ENCODE measurements at places on chromosomes 11 and 22.

DNA sequence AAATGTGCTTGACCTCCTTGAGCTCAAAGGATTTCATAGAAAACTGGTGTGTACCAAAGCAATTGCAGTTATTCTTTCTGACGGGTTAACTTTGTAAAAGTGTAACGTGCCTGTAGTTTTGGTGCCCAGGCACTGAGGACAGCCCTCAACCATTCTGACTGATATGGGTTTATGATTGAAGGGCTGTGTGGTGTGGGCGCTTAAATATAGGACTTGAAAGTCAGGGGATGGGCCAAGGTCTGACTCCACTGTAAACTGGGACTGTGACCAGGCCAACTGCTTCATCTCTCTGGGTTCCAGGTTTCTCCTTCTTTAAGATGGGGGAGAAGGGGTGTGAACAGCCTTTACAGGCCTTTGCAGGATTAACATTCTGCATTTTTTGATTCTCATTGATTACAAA, 191.1 kb upstream of the ARHGAP20 start:
- DNase-seq: no peak

DNA sequence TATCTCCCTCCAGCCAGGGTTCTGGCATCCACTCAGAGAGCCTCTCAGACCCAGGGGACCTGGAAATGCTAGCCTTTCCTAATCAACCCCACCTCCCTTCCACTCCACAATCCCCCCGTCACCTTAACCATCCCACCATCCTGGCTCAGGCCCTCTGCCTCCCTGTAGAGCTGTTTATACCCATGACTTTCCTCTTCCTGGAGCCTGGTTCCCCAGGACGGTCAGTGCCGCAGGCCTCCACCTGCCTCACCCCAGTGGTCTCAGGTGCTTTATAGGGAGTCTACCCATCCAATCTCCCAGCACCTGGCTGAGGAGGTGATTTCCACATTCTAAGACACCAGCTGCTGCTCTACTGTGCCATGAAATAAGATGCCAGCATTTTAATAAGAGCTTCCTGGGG, 1159.5 kb downstream of the TBC1D22A start:
- no peak for DNase-seq

DNA sequence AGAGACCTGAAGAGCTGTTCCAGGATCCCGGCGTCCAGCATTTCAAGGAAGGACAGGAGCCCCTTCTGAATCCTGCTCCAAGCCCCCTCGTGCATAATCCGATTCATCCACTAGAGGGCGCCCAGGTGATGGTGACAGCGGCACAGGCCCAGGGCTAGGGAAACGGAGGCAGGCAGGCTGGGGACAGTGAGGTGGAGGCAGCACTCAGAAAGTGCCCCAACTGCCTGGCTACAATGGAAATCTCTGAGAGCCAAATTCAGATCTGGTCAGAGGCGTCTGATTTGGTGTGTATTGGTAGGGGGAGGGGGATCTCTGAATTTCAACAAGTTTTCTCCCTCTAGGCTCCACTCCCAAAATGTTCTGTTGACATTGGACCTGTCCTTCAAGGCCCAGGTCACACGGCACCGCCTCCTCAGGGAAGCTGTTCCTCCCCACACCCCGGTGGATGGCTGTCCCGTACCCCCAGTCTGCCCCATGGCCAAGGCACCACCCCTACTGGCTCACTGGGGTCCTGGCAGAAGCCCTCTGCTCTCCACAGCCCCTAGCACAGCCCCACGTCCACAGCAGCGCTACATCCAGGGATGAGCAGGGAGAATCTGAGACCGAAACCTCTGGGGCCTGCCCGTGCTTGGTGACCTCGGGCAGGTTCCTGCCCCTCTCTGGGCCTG, 142.9 kb downstream of the CRYBB2 start:
- no peak for DNase-seq

- DNase-seq: no peak
Measured at GRCh38 chr11:76824083-76824939, 36.4 kb upstream of the ACER3 start.

DNA sequence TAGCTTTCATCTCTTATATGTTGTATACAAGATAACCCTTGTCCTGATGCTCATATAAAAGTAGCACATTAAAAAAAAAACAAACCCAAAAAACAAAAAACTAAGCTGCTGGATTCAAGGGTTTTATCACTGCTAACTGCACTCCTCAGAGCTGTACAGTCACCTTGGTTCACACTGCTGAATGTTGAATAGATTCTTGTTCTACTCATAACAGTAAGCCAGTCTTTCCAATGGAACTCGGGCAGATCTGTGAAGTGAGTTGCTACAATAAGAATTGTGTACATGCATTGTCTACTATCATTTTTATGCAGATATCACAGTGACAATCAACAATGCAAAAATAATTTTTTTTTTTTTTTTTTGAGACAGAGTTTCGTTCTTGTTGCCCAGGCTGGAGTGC, 4.7 kb downstream of the HARBI1 start:
- no peak for DNase-seq

- DNase-seq: no peak
Measured at GRCh38 chr11:124823512-124824376, 23.5 kb upstream of the MSANTD2 start.

DNA sequence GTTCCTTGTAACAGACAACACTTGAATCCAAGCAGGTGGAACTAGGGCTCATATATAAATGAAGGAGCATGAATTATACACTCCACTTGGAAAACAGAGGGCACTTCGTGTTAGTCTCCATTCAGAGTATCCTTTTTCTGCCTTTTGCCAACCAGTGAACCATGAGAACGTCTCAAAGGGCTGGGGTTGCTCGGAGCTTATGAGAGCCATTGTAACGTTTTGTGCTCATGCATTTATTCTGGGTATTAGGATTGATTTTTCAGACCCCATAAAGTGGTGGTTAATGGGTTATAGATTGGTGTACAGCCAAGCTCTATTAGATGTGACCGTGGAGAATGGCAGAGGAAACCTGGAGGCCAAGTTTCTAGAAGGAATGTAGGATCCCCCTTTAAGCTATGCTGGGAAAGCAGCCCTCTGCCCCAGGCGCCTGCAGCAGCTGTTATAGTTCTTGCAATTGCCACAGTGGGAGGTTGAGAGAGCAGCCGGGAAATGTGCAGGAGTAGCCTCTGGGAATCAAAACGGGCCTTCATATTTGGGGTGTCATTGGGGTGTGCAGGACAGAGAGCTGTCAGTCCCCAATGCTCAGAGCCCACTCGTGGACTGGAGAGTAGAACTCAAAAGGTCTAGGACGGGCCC, 54.6 kb upstream of the ASPHD2 start:
- DNase-seq: no peak

GRCh38 chr11:115284773-115285172, 219.4 kb downstream of the CADM1 start:
- no peak for DNase-seq

DNA sequence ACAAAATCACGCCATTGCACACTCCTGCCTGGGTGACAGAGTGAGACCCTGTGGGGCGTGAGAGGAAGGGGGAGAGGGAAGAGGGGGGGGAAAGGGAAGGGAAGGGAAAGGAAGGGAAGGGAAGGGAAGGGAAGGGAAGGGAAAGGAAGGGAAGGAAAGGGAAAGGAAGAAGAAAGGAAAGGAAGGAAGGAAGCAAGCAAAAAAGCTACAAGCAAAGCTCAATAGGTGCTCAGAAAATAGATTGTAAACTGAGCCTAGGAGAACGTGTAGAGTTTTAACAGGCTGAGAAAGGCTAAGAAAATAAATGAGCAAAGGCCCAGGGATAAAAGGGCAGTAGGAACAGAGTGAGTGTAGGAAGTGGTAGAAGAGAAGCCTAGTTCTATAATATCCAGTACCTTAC, 30.8 kb upstream of the GDPD4 start:
- no peak for DNase-seq

DNA sequence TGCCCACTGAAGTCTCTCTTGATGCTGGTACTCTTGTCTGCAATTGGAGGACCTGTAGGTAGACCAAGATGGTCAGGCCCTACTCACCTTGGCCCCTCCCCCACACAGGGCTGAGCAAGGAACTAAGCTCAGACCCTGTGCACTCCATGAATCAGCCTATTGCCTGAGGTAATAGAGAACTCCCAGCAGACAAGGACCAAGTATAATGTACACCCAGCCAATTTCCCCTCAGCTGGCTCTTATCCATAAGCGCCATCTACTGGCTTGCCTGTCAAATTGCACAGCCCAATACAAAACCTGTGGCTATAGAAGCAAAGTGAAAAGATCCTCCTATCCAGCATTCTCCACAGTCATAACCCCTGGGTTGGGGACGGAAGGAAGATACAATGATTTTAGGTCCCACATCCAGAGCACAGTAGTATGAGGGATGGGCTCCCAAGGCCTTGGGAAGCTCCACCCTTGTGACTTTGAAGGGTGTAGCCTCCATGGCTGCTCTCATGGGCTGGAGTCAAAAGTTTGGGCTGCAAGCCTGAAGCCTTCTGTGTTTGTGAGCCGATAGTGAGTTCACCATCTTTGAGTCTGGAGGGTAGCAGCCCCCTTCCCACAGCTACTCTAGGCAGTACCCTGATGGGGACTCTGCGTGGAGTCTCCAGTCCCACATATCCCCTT, 56.0 kb downstream of the GLYATL2 start:
- no peak for DNase-seq

GRCh38 chr22:30457981-30458380, 13.8 kb downstream of the SEC14L3 start:
- DNase-seq: no peak

DNA sequence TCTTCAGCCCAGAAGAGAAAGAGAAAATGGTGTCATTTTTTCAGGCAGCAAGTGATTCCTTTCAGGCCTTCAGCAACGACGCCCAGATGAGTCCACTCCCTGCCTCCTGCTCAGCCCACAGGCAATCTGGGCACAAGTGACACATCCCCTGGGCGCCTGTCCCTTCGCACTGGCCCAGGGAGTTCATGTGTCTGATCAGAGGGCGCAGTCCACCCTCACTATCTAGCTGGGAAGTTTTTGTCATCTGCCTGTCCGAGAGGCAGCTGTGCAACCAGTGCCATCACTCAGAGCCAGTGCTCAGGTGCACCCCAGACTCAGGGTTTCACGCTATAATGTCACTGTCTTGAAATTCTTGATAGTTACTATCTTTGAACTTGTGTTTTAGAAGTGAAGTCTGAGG, 1.4 kb upstream of the KCNQ1OT1 start:
- no peak for DNase-seq

DNA sequence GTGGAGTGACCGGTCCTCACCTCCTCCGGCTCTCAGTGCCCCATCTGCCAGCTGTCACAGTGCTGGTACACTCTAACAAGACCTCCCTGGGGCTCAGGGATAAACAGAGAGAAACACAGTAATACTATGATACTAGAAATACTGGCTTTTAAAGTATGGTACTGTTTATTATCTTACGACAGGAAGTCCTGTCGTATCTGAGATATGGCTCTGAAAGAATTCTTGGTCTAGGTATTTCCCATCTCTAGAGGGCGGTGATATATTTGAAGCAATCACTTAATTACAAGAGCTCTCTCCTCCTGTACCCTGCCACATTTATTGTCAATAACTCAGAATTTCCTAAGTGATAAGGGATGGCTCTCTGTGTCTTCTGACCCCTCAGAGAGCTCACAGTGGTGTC, 119.1 kb downstream of the RRM1 start:
- DNase-seq: no peak

- peak; percentile 53 for DNase-seq
Measured at GRCh38 chr11:47177229-47177845, 658 bp upstream of the ARFGAP2 start.

GRCh38 chr11:89405629-89406028, 85.5 kb downstream of the NOX4 start:
- no peak for DNase-seq

DNA sequence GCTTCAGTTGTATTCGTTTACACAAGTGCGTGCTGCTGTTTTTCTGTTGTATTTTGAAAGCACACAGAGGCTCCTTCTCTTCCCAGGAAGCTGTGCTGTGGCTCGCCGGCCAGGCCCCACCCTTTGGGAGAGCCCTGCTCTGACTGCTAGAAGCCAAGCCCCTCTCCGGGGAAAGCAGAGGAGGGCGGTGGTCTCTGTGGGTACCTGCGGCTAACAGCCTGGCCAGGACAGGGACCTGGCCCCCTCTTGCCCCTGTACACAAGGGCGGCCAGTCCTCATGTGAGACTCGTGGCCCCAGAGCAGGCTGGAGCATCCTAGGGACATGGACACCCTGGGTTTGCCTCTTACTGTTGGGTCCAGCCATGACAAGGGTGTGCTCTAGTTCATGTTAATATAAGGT, 14.8 kb downstream of the MOB2 start:
- no peak for DNase-seq

GRCh38 chr11:72239849-72240460, 4.0 kb downstream of the PHOX2A start:
- DNase-seq: no peak

GRCh38 chr11:93846411-93846810, 4.0 kb downstream of the VSTM5 start:
- no peak for DNase-seq

DNA sequence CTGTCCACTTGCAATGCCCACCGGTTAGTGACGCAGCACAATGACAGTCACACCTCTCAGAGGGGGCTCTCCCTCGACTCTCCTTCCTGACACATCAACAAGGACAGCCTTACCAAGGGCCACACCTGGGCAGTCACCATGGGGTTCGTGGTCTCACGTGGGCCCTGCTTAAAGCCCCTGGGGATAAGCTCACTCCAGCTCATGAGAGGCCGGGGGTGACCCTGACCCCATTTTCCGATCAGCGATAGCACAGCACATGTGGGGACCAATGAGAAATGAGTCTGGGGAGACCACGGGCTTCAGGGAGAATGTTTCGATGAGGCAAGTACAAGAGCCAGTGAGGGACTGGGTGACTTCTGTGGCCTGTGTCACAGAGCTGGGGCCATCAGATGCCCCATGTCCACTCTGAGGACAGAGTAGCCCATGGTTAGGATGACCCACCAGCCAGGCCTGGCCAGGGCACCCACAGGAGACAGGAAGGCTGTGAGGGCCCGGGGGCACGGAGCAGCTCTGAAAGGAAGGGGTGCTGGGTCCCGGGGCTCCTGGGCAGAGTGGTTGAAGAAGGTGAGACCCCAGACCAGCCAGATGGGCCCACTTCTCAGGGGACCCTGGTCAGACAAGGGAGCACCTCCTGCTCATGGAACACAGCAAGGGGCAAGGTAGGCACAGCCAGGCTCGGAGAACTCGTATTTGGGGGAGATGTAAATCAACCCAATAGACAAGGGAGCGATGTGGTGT, 128.8 kb downstream of the MED15 start:
- DNase-seq: no peak

- DNase-seq: no peak
Measured at GRCh38 chr22:21000207-21000986, 1.5 kb downstream of the THAP7 start.

GRCh38 chr11:7686761-7687160, 13.5 kb upstream of the CYB5R2 start:
- DNase-seq: no peak
